Suprapubic skin (tissue), 4 donors: ENCODE measurements at places on chromosomes 4 and X.
A peak's percentile ranks its signal among the peaks of the same experiment; 100 is the strongest.

DNA sequence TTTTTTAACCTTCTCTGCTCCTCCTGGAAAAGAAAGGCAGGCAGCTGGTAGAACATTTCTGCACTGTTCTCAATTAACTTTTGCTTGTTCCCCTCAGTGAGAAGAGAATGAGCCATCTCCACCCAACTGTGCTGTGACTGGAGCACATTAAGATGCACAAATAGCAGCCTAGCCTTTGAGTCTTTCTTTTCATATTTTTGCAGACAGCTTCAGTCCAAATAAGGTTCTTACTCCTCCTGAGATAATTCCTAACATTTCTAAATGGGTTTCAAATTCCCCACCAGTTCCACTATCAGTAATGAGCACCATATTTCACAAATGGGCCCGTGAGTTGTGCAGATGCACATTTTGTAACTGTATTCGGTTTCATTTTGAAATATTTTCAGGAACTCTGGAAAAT lies 118.6 kb downstream of the SPCS3 start:
- H3K36me3 ChIP-seq: no peaks in the 10 kb centered on the region
- H3K4me3 ChIP-seq: no peak overlapping the region
- H3K4me1 ChIP-seq: no peaks in the 10 kb centered on the region
- no peaks in the 10 kb centered on the region for H3K27me3 ChIP-seq
- DNase-seq: no peak

GRCh38 chrX:13778916-13779315 lies 38.0 kb downstream of the GPM6B start:
- H3K4me1 ChIP-seq: no peaks in the 10 kb centered on the region
- no peak overlapping the region for H3K4me3 ChIP-seq
- DNase-seq: no peak
- peaks cover 11% of the 10 kb centered on the region for H3K36me3 ChIP-seq

DNA sequence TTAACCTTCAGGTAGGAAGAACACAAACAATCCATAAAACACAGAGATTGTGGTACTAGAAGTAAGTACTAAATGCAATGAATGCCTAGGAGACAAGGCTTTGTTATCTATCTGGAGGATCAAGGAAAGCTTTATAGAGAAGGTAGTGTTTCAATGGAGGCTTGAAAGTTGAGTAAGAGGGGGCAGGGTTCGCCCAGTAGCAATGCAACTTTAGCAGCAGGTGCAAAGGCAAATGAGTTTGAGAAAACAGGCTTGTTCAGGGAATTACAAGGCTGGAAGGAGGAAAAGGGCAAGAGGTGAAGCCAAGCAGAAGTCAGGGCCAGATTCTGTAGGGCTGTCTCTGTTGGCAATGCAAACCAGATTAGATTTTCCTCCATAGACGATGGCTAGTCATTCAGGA lies 35.5 kb upstream of the AMELX start:
- DNase-seq: no peak
- no peaks in the 10 kb centered on the region for H3K27me3 ChIP-seq
- H3K4me3 ChIP-seq: no peak overlapping the region
- no peak overlapping the region for H3K27ac ChIP-seq
- no peaks in the 10 kb centered on the region for H3K36me3 ChIP-seq
- H3K4me1 ChIP-seq: no peaks in the 10 kb centered on the region

DNA sequence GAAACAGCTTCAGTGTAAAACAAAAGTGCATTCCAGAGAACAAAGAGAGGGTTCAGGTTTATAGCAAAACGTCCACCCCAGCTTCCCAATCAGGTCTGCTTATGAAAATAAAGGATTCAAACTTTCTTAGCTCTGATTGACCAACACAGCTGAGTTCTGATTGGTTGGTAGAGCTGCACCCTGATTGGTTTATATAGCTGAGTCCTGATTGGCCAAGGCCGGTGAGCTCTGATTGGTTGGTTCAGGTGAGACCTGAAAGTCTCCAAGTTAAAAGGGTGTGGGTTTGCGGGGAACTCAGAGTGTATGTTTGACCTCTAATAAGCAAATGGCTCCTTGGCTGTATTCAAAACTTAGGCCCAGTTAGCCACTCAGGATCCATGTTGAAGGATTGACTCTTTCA lies 20.9 kb downstream of the CLRN2 start:
- H3K27me3 ChIP-seq: peaks cover 4% of the 10 kb centered on the region
- no peak overlapping the region for H3K4me3 ChIP-seq
- H3K4me1 ChIP-seq: no peaks in the 10 kb centered on the region
- DNase-seq: no peak

GRCh38 chr4:141058591-141059512 lies 74.4 kb downstream of the RNF150 start:
- no peak overlapping the region for H3K4me3 ChIP-seq
- no peaks in the 10 kb centered on the region for H3K27me3 ChIP-seq
- no peaks in the 10 kb centered on the region for H3K36me3 ChIP-seq
- H3K27ac ChIP-seq: no peak overlapping the region
- DNase-seq: no peak

DNA sequence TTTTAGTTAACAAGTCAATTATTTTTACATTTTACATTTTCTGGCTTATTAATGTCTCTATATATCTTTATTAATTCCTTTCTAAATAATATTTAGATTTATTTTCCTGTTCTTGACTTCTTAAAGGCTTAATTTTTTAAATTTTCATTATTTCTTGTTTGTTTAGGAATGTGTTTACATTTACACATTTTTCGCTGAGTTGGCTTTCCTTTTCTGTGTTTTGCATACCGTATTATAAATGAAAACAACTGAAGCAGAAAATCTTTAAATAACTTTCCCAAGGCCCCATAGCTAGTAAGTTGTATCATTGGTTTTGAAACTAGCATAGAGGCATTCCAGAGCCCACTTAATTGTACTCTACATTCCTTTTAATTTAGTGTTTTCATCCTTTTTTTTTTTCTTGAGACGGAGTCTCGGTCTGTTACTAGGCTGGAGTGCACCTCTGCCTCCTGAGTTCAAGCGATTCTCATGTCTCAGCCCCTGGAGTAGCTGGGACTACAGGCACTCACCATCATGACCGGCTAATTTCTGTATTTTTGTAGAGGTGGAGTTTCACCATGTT lies 261.6 kb downstream of the IQCM start:
- H3K4me1 ChIP-seq: no peaks in the 10 kb centered on the region
- no peak overlapping the region for H3K4me3 ChIP-seq
- DNase-seq: no peak
- H3K36me3 ChIP-seq: no peaks in the 10 kb centered on the region

DNA sequence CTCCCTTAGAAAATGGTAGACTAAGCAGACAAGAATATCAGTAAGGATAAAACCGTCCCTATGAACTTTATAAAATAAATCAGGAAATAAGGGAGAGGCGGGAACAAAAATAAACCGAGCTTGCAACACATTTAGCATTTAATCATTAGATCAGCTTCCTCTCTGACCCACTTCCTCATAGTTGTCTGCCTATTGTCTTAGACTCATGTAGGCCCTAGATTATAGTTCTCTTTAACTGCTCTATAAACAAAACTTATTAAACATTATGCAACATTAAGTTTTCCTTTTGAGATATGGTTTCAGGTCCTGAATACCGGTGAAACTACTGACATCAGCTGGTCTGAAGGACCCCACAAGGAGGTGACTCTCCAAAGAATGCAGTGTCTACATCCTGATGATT lies 15.8 kb upstream of the SRD5A3 start:
- no peaks in the 10 kb centered on the region for H3K36me3 ChIP-seq
- no peak for DNase-seq
- H3K4me1 ChIP-seq: no peaks in the 10 kb centered on the region
- H3K4me3 ChIP-seq: no peak overlapping the region

- H3K36me3 ChIP-seq: no peaks in the 10 kb centered on the region
- no peak overlapping the region for H3K27ac ChIP-seq
- H3K4me3 ChIP-seq: no peak overlapping the region
- no peak for DNase-seq
- H3K4me1 ChIP-seq: no peaks in the 10 kb centered on the region
These were observed 41.0 kb downstream of the PCDH10 start for GRCh38 chr4:133190098-133190497.

- no peak for DNase-seq
- no peak overlapping the region for H3K4me3 ChIP-seq
- no peaks in the 10 kb centered on the region for H3K36me3 ChIP-seq
- H3K27ac ChIP-seq: no peak overlapping the region
- H3K27me3 ChIP-seq: no peaks in the 10 kb centered on the region
These were observed 892.6 kb upstream of the FRG1 start for GRCh38 chr4:189048119-189048518.

DNA sequence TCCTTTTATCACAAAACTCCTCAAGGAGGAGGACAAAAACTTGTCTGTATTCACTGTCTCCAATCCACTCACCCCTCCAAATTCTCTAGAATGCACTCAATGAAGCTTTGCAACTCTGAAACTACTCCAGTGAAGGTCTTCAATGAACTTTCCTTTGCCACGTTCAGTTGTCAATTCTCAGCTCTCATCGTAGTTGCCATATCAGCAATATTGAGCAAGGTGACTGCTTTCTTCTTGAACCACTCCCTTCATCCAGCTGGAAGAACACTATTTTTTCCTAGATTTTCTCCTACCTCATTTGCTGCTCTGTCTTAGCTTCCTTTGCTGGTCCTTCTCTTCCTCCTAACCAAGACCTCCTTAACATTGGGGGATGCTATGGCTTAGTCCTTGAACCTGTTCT lies 191.8 kb downstream of the KDR start:
- H3K27ac ChIP-seq: no peak overlapping the region
- H3K4me3 ChIP-seq: no peak overlapping the region
- no peaks in the 10 kb centered on the region for H3K36me3 ChIP-seq

DNA sequence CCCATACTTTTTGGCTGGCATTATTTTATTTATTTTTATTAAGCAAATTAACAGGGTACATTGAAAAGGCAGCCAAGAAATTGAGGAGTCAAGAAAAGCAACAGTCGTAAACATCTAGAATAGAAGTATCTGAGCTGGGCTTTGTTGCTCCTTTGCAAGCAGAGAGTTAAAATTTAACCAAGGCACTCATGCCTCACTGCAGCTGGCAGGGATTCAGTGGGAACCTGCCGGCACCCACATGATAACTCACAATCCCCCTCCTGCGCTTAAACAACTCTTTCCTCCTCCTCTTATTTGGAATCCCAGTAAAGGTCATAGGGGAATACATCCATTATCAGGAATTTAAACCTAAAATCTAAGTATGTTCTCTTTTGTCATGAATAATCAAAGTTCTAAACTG lies 115.5 kb downstream of the SOX3 start:
- H3K4me1 ChIP-seq: no peaks in the 10 kb centered on the region
- no peak for DNase-seq
- no peaks in the 10 kb centered on the region for H3K27me3 ChIP-seq
- no peak overlapping the region for H3K27ac ChIP-seq
- no peak overlapping the region for H3K4me3 ChIP-seq

GRCh38 chr4:101697266-101697665 lies 93.3 kb upstream of the BANK1 start:
- H3K27ac ChIP-seq: no peak overlapping the region
- DNase-seq: no peak
- H3K4me1 ChIP-seq: peaks cover 5% of the 10 kb centered on the region
- no peaks in the 10 kb centered on the region for H3K36me3 ChIP-seq
- H3K4me3 ChIP-seq: no peak overlapping the region

DNA sequence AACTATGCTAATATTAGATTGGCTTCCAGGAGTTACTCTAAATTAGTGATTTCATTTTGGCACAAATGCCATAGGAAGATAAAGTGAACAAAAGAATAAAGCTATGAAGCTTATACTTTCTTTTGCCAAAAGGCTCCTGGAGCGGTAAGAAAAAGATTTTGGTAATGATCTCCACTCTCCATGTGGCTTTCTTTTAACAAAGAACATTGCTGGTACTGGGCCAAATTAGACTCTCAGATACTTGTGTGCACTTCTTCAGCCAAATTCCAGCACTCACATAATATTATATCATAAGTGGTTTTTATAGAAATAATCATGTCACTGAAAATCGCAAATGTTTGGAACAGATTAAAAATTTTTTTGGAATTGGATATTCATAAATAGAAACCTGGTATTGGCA lies 142.4 kb upstream of the FGF13 start:
- H3K4me3 ChIP-seq: no peak overlapping the region
- no peaks in the 10 kb centered on the region for H3K36me3 ChIP-seq
- H3K27me3 ChIP-seq: no peaks in the 10 kb centered on the region
- H3K4me1 ChIP-seq: no peaks in the 10 kb centered on the region
- no peak for DNase-seq
- H3K27ac ChIP-seq: no peak overlapping the region

GRCh38 chrX:153762626-153763173 lies 1.3 kb upstream of the PLXNB3 start:
- no peak overlapping the region for H3K4me3 ChIP-seq
- DNase-seq: no peak
- no peaks in the 10 kb centered on the region for H3K27me3 ChIP-seq
- H3K4me1 ChIP-seq: peaks cover 27% of the 10 kb centered on the region

DNA sequence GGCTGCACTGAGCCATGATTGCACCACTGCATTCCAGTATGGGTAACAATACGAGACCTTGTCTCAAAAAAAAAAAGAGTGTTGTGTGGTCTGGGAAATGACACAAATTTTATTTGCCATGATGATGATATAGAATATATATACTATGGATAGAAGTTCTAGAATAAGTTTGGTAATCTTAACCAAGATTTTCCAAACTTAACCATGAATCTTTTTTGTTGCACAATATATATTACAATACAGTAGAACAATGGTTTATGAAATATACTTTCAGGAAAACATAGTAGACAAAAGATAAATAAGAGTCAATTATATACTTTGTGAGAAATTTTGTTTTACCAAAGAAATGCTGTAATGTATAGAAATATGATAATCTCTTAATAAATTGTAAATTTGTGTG lies 34.8 kb downstream of the MFSD8 start:
- H3K27me3 ChIP-seq: no peaks in the 10 kb centered on the region
- DNase-seq: no peak
- H3K27ac ChIP-seq: no peak overlapping the region
- no peaks in the 10 kb centered on the region for H3K4me1 ChIP-seq

- no peak overlapping the region for H3K4me3 ChIP-seq
- H3K27me3 ChIP-seq: no peaks in the 10 kb centered on the region
- H3K36me3 ChIP-seq: no peaks in the 10 kb centered on the region
These were observed 225.4 kb downstream of the PCDH7 start for GRCh38 chr4:30945586-30945985.

DNA sequence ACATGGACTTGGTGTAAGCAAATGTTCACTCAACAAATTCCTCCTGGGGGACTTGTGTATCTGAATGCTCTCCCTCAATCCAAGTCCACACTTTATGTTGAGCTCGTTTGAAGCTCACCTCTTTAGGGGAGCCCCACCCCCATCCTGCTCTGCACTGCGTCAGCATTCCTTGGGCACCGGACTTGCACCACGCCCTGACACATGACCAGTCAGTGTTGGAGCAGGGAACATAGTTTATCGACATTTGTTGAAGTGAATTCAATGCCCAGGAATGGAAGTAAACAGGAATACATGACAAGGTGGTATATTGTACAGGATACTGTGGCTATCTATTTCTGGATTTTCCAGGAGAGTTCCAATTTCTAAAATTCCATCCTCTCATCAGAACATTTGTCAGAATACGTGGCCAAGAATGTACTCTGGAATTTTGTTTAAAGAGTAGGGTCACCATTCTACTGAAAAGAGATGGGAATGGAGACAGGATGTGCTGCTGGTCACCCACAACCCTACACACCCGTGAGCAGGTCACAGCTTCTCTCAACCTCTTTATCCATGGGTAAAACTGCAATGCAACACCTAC lies 60.0 kb upstream of the LNX1 start:
- no peaks in the 10 kb centered on the region for H3K36me3 ChIP-seq
- H3K27me3 ChIP-seq: no peaks in the 10 kb centered on the region
- no peak overlapping the region for H3K4me3 ChIP-seq
- peak overlapping the region; percentile 30 for H3K27ac ChIP-seq

- no peaks in the 10 kb centered on the region for H3K4me1 ChIP-seq
- H3K27ac ChIP-seq: no peak overlapping the region
- DNase-seq: no peak
- no peak overlapping the region for H3K4me3 ChIP-seq
- no peaks in the 10 kb centered on the region for H3K27me3 ChIP-seq
- H3K36me3 ChIP-seq: no peaks in the 10 kb centered on the region
These were observed 80.3 kb upstream of the LSM6 start for GRCh38 chr4:146095091-146095690.
